ENCODE measurements at places on chromosomes 16 and 17.
A peak's percentile ranks its signal among the peaks of the same experiment; 100 is the strongest.

- DNase-seq, result no peak
Measured at GRCh38 chr16:67942200-67942509, 1.8 kb downstream of the LCAT start.

- DNase-seq, result peak; percentile 39
Measured at GRCh38 chr17:1736348-1737281, 6.1 kb upstream of the SERPINF2 start.

DNA sequence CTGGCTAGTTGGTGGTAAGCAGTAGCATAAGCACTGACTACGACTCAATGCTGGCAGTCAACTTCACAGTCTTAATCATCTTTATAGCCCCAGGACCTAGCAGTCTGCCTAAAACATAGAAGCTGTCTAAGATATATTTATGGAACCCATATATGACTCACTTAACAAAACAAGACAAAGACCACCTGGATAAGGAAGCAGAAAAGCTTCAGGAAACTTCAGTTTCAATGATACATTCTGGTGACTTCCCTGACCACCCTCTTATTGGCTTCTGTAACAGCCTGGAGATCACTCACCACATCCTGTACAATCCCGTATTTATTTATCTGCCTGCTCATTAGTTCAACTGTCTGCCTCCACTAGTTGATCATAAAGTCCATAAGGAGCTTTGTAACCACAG, 95.5 kb downstream of the PMP22 start:
- no peak for DNase-seq

DNA sequence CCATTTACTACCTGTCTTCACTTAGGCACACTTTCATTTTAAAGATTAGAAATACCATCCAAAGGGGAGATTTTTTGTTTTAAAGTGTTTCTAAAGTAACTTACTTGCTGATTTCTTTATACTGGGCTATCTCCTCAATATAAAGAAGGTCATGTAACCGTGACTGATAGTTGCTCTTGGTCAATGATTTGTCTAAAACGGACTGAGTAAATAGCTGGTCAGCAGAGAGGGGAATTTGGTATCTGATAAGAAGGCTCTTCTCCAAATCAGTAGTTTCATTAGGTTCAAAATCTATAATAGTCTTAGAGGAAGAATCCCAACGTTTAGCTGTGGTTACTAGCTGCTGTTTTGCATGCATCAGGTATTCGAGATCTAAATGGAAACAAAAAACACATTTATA, 66.4 kb downstream of the HELZ start:
- DNase-seq, result no peak

DNA sequence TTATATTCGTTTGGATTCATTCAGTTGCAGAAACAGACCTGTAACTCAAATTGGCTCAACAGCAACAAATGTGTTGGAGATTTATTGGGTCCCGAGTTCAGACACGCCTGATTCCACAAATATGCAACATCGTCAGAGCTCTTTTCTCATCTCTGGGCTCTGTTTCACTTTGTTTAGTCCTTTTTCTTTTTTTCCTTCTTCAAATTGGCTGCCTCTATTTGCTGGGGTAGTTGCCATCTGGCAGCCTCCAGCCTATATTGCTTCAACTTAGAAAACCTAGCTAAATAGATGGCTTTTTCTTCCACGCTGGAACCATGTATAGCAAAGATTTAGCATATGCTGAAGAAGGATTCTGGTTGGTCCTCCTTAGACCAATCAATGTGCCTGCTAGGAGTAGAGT, 398.5 kb downstream of the RBFOX1 start:
- DNase-seq, result no peak

GRCh38 chr17:68684949-68685357, 83.8 kb upstream of the FAM20A start:
- no peak for DNase-seq

DNA sequence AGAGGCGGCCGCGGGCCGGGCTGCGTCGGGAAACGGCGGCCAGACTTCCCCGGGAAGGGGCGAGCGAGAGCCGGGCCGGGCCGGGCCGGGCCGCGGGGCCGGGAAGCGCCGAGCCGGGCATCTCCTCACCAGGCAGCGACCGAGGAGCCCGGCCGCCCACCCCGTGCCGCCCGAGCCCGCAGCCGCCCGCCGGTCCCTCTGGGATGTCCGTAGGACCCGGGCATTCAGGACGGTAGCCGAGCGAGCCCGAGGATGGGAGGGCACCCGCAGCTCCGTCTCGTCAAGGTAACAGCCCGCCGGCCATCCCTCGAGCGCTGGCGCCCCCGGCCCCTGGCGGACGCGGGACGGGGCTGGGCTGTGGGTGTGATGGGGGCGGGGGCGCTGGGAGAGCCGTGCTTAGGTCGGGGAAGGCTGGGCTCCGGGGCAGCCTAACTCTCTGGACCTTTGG, at the start of gene CRHR1:
Gene CRHR1 (plus strand): TSS at position 28 of the 448 bp plus-strand sequence. CDS start 225 bp downstream, at position 253.
- no peak for DNase-seq

- no peak for DNase-seq
Measured at GRCh38 chr17:76673729-76674128, 30.2 kb upstream of the ST6GALNAC1 start.

- no peak for DNase-seq
Measured at GRCh38 chr17:13485327-13485726, 116.4 kb downstream of the HS3ST3A1 start.

Data from stimulated activated CD4-positive, alpha-beta T cell treated with anti-CD3 and anti-CD28 coated beads, Interleukin-15, amount 100 ng/mL, for 1 hour (primary cell).